Heart left ventricle (tissue), 16 donors: ENCODE measurements at places on chromosomes 11 and 22.

GRCh38 chr11:8100158-8100557 is 19.1 kb downstream of the TUB start:
- H3K4me1 ChIP-seq: no peaks in the 10 kb centered on the region
- no peaks in the 10 kb centered on the region for H3K27me3 ChIP-seq
- no peak for DNase-seq
- peaks cover 76% of the 10 kb centered on the region for H3K36me3 ChIP-seq

- H3K36me3 ChIP-seq: no peaks in the 10 kb centered on the region
- H3K4me1 ChIP-seq: no peaks in the 10 kb centered on the region
- no peak overlapping the region for H3K4me3 ChIP-seq
Observed at GRCh38 chr11:7281809-7282208, 30.1 kb downstream of the SYT9 start.

GRCh38 chr22:27113211-27113635 is 455.8 kb downstream of the MIAT start:
- peaks cover 20% of the 10 kb centered on the region for H3K4me1 ChIP-seq
- H3K36me3 ChIP-seq: no peaks in the 10 kb centered on the region
- H3K27me3 ChIP-seq: peaks cover 5% of the 10 kb centered on the region
- peak; percentile 40 for DNase-seq

- no peaks in the 10 kb centered on the region for H3K4me1 ChIP-seq
- DNase-seq: peak; percentile 31
- H3K36me3 ChIP-seq: no peaks in the 10 kb centered on the region
- H3K4me3 ChIP-seq: no peak overlapping the region
Observed at GRCh38 chr22:39090426-39091064, 6.5 kb upstream of the APOBEC3H start.

DNA sequence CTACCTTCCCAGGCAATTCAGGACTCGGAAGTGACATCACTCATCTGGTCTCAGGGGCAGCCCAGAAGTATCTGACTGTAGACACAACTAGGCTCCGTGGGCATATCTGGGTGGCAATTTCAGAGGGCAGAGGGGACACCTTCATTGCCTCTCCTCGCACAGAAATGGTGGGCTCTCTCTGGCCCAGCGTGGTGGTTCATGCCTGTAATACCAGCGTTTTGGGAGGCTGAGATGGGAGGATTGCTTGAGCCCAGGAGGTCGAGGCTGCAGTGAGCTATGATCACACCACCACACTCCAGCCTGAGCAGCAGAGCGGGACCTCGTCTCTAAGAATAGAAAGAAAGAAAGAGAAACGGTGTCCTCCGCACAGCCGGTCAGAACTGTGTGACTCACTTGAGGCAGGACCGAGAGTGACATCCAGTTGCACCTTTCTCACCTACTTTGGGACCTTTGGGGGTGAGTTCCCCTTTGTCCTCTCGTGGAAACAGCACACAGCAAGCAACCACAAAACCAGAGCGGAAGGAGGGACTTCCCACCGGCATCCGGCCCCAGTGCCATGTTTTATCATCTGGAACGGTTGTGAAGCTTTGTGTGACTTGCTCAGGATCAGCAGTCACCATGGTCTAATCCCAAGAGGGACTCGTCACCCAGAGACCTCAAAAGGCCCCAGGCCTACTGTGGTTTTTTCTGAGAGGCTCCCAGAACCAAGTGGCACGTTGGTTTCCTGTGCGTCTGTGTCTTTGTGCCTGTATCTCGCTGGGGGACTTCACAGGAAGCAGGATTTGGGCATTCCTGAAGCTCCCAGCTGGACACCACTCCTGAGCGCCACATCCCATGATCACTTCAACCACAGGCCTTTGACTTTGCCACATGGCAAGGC is 38.4 kb upstream of the EMID1 start:
- no peaks in the 10 kb centered on the region for H3K27me3 ChIP-seq
- DNase-seq: peak; percentile 29
- no peaks in the 10 kb centered on the region for H3K36me3 ChIP-seq
- H3K4me1 ChIP-seq: no peaks in the 10 kb centered on the region
- no peak overlapping the region for H3K4me3 ChIP-seq
- no peak overlapping the region for H3K27ac ChIP-seq

- H3K27me3 ChIP-seq: no peaks in the 10 kb centered on the region
- H3K4me1 ChIP-seq: no peaks in the 10 kb centered on the region
- DNase-seq: no peak
- H3K4me3 ChIP-seq: no peak overlapping the region
Observed at GRCh38 chr22:44889255-44889878, 120.4 kb downstream of the PHF21B start.

GRCh38 chr11:83115551-83115950 is 41.4 kb upstream of the PCF11 start:
- H3K27me3 ChIP-seq: no peaks in the 10 kb centered on the region
- no peak overlapping the region for H3K4me3 ChIP-seq
- H3K36me3 ChIP-seq: no peaks in the 10 kb centered on the region

DNA sequence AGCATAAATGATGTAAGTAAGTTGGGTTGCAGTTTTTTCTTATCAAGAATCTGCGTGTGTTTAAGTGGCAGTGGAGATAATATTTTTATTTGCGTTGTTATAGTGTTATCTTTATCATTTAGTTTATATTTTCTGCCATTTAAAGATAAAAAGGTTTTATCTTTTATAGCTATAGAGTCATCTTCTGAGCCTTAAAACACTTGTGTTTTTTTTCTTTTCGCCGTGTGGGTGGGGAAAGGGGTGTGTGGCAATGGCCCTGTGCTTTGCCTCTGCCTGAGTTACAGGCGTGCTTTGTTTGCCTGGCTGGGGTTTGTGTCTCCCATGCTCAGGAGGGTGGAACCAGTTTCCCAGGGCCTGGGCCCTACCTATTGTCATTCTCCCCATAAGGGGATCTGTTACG is 16.2 kb downstream of the ARHGEF12 start:
- no peak overlapping the region for H3K4me3 ChIP-seq
- no peak for DNase-seq
- H3K27ac ChIP-seq: no peak overlapping the region

DNA sequence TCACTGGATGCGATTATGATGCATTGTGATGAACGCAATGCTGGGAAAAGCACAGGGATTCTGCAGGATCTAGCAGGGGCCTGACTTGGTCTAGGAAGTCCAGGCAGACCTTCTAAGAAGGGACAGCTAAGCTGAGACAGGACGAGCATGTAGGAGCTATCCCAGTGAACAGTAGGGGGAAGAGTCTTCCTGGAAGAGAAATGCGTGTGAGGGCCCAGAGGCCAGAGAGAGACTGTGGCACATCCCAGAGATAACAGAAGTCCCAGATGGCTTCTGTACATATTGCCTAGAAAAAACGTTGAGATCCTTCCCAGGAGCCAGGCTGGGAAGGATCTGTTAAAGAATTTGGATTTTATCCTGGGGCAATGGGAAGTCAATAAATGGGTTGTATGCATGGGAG is 24.6 kb downstream of the RCN1 start:
- H3K27me3 ChIP-seq: peaks cover 8% of the 10 kb centered on the region
- no peak for DNase-seq
- H3K4me1 ChIP-seq: no peaks in the 10 kb centered on the region

DNA sequence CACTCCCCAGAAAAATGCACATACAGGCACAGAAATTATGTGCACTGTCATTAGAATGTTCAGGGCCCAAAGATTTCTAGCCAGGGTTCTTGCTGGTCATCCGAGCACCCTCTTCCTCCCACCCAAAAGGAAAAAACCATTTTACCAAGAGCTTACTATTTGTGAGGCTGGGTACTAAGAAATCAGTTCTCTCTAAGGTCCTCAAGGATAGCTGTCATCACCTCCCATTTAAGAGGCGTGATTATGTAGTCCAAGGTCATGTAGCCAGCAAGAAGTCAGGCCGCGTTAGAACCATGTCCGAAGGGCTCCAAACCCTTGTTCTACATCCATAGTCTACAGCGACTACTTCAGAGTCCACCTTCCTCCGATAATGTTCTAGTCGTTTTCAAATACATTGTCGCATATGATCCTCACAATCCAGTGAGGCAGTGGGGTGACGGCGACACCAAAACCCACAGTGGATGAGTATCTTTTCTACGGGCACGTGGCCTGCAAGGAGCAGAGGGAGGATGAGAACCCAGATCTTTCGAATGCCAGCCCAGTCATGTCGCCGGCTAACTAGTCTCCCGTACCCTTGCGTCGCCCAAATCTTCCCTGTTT is 634 bp downstream of the TIMM8B start:
- H3K4me1 ChIP-seq: peaks cover 16% of the 10 kb centered on the region
- no peaks in the 10 kb centered on the region for H3K27me3 ChIP-seq
- no peak for DNase-seq
- peaks cover 77% of the 10 kb centered on the region for H3K36me3 ChIP-seq
- peak overlapping the region; percentile 90 for H3K4me3 ChIP-seq
